ENCODE measurements at places on chromosomes 12 and 14.

GRCh38 chr12:58105225-58106119, 164.1 kb downstream of the ATP23 start:
- DNase-seq = no peak

GRCh38 chr12:67358781-67359338, 89.7 kb downstream of the CAND1 start:
- no peak for DNase-seq

DNA sequence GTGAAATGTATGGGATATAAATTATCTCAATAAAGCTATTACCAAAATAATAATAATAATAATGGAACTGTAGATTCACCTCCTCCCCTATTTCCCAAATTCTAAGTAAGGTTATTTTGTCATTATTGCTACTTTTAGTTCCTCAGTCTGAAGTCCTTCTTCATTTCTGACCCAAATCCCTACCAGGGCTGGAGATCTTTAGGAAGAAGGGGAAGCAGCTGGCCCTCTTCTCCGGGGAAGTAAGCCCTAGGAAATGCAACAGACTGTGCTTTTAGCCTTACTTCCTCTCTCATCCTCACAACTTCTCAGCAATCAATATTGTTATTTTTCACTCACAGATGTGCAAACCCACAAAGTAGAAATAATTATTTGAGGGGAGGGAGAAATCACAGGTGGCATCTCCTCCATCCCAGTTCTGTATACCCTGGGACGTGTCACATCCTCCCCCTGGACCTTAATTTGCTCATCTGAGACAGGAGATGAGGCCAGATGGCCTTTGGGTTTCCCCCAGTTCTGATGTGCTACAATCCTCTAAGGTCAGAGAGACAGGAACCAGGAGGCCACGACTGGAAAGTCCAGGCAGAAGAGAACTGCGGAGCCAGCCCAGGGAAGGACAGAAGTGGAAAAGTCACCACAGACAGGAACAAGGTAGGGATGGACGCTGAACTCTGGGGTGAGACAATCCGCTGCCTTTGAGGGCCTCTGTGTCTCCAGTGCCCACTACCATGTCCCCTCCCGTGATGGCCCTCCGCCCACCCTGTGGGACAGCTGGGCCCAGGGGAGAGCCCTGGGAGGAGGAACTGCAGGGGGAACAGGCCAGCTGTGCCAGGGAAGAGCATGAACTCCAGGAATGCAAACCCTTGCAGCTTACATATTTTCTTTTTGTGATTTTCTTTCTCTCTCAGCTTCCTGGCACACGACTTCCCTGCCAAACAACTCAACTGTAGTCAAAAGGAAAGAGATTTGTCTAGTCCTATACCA, 10.6 kb upstream of the TNFRSF1A start:
- DNase-seq = no peak

- DNase-seq = no peak
Measured at GRCh38 chr14:33925235-33925634, 25.6 kb downstream of the EGLN3 start.

DNA sequence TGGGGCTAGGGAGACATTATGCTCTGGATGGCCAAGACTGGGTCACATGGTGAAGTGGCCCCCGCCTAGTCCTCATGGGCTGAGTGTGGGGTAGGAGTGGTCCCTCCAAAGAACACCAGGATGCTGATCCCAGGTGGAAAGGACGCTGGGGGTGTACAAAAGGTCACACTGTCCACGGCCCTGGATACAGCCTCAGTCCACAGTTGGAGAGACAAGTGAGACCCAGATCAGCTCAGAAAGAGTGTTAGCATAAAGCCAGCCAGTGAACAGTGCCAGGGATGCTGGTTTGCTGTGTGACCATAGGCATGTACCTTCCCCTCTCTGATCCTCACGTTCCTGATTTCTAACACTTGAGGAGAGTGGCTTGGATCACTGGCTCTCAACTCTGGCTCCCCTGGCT, 13.4 kb upstream of the OAS2 start:
- no peak for DNase-seq

DNA sequence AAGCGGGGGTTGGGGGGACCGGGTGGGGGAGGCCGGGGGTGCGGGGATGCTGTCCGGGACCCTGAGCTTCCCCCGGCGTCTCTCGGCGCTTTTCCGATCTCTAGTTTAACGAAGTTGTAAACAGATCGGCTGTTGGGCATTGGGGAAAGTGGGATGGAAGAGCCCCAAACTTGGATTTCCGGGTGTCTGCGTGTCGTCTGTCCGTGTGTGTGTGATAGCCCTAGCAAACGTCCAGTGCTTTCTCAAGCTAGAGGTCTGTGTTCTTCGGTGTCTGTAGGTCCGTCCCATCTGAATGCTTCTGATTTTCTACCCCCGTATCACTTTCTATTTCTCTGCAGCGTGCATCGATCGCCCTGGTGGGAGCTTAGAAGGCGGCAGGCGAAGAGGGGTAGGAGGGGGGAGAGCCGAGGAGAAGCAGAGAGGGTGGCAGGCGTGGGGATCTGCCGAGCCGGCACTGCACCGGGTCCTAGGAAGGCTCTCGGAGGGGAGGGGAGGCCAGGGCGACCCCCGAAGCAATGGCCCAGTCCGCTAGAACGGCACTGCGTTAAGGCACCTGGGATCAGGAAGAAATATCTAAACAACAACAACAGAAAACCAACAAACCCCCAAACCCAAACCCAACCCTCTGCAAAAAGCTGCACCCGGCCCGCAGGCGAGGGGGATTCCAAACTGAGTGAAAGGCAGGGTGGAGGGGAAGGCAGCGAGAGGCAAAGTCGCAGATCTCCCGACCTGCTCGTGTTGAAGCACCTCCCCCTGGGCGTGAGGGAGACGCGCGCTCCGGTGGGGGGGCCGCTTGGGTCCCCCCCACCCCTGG, 1.0 kb downstream of the KCNA1 start:
- no peak for DNase-seq

- peak; percentile 11 for DNase-seq
Measured at GRCh38 chr14:98210045-98210672, 1061.8 kb downstream of the BCL11B start.

DNA sequence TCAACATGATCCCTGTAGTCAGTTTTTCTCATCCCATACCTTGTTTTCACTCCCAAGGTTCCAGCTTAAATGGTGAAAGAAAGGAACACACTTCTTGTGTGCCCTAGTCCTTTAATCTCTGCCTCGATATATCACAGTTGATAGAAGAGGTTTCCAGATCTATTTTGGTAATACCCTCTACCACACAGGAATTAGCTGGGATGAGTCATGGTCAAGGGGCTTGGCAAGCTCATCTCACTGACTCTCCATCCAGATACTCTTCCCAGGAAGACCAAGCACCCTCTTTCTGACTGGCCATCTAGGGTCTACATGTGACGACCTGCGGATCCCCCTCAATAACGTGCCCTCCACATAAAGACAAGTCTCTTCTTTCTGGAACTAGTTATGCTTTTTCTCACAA, 277.9 kb downstream of the ITPR2 start:
- no peak for DNase-seq

DNA sequence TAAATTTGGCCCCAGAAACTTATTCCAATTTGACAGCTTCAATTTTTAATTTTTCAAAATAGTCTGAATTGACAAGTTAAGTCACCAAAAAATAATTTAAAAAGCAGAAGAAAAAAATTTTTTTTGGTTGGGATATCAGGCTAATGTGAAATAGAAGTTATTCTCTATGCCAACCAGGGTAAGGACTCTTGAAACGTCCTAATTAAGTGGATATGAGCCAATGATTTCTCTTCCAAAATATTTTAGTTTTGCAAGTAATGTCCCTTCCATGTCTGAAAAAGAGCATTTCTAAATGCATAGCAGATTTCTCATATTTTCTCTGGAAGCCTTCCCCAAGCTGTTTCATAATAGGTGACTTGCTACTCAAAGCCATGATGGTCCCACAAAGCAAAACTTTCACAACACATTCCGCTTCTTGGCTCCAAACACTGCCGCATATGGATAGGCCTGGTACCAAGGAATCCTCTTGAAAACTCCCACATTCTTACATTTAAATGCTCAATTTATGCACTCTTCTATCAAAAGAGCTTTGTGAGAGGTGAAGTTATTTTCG, 65.1 kb downstream of the SIX6 start:
- no peak for DNase-seq

DNA sequence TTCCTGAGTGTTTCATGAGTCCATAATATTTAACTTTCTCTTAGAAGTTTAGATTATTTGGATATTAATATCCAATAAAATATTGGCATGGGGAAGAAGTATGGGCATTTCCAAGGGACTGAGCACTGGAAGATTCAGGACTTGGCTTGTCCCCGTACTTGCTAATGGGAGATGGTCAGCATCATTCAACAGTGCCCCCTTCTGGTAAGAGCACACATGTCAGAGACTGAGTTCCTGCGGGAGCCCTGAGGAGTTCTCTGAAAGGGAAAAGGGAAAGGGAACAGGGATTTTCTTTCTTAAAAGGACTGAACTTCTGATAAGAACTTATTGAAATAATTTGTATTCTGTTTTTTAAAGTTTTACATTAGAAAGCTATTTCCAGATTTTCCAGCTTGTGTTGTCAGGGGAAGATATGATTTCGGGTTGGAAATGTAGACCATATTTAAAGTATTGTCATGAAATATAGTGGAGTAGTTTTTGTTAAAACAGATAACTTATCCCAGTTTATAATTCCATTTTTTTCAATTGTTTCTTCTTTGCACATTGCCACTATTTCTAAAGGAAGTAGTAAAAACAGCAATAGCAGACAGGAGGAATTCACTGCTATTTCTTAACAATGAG, 59.8 kb upstream of the C12orf71 start:
- peak; percentile 52 for DNase-seq

DNA sequence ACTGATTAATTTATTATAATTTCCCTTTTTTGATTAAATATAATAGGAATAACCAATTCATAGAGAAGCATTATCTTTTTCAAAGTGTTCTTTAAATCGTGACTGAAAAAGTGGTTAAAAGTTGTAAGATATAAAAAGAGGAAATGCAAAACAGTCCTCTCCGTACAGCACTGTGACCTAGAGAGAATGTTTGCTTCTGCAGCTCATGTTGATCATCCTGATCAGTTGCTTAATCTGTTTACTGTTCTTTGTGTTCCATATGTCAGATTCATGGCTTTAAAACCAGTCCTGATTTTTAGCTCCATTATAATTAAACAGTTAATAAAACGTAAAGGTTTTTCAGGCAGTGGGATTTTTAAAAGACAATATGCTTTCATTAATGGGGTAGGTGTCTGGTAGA, 4.7 kb downstream of the TTC8 start:
- DNase-seq = no peak

GRCh38 chr12:120972870-120973543, 5.3 kb upstream of the HNF1A start:
- DNase-seq = peak; percentile 6

DNA sequence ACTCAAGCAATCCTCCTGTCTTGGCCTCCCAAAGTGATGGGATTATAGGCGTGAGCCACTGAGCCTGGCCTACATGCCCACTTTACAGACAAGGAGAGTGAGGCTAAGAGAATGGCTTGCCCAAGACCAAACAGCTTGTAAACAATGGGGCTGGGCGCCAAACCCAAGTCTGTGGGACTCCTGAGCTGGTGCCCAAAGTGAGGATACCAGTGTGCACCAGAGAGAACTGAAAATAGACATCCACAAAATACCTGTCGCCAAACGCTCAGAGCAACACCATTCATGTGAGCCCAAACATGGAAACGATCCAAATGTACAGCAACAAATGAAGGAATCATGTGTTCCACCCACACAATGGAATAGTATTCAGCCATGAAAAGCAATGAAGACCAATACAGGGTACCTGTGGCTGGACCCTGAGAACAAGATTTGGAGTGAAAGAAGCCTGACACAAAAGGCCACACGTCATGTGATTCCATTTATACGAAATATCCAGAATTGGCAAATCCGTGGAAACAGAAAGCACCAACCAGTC, 38.2 kb downstream of the CCNK start:
- DNase-seq = no peak

- no peak for DNase-seq
Measured at GRCh38 chr12:120055231-120056000, 61.1 kb downstream of the RAB35 start.

DNA sequence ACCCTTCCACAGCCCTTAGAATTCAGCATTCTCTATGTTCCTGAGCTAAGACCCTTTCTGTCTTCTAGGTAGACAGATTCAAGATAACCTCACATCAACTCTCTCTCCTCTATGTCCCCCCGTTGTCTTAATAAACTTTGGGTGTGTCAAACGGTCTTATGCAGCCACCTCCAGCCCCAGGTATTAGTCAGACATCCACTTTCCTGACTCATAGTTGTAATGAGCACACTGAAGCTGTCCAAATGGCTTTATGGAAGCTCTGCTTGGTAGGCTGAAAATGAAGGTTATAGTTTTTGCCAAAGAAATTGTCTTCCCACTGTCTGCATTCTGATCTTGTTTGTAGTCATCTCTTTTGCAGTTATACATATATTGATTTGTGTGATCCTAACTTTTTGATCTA, 482.0 kb downstream of the RMST start:
- no peak for DNase-seq

DNA sequence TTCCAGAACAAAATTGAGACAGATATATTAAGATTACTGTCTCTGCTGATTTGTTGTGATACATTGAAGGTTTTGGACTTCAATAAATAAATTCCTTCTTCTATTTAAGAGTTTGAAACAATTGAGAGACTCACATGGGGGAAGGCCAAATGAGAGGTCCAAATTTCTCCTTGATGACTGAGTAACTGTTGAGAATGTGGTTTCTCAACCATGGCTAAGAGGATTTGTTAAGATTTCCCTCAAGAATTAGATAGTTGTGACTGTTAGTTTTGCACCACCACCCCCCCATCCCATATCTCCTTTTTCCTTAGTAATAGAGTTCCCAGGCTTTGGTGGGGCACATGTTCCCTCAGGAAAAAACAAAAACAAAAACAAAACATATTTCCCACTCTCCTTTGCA, 47.7 kb upstream of the IGF1 start:
- no peak for DNase-seq

- no peak for DNase-seq
Measured at GRCh38 chr14:70873627-70874026, 33.6 kb upstream of the PCNX1 start.

DNA sequence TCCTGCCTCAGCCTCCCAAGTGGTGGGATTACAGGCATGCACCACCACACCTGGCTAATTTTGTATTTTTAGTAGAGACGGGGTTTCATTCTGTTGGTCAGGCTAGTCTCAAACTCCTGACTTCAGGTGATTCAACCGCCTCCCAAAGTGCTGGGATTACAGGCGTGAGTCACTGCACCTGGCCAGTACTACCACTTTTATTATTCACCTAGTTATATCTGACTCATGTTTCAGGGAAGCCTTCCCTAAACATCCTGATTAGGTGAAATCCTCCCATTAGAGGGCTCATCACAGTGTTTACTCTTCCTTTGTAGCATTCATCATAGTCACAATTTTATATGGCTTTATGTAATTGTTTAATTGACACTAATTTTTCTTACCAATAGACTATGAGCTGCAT, 295.3 kb upstream of the SOX5 start:
- no peak for DNase-seq

- DNase-seq = peak; percentile 38
Measured at GRCh38 chr14:101903111-101903561, 61.2 kb upstream of the DYNC1H1 start.

GRCh38 chr12:64544371-64545080, 65.8 kb upstream of the RASSF3 start:
- peak; percentile 83 for DNase-seq

GRCh38 chr12:110640275-110641025, 26.5 kb downstream of the TCTN1 start:
- no peak for DNase-seq

All from spinal cord (tissue), 10 donors.